A549 treated with Hydrocortisone at 1 μM for 4 hours (cell line): ENCODE measurements at places on chromosomes 11 and 22. TPM values are rescaled to one million over a fixed set of nuclear protein-coding genes. Genes with fewer than 3 reads are reported as not detected.

Gene C1QTNF4
- 0.09 to 0.21 TPM in 2 of 5 replicates, not detected in the others for total RNA-seq

Gene NXPE1
- total RNA-seq: not detected in 5 replicates

Gene IFT27
- 14.8 to 25.4 TPM (median 22.3 TPM) in 5 replicates for total RNA-seq

Gene ARHGAP8
- 1.1 to 3.0 TPM (median 2.1 TPM) in 5 replicates for total RNA-seq

Gene HTR3B
- total RNA-seq: not detected in 5 replicates

Gene MS4A7
- total RNA-seq: not detected in 5 replicates

Gene FAR1
- total RNA-seq: 44.2 to 70.9 TPM (median 58.6 TPM) in 5 replicates

Gene OR2AG1
- total RNA-seq: not detected in 5 replicates

Gene MFNG
- 0.70 to 2.6 TPM (median 1.6 TPM) in 5 replicates for total RNA-seq

Gene ZNF215
- total RNA-seq: 0.78 to 1.0 TPM (median 0.85 TPM) in 5 replicates

Gene ARHGEF12
- 11.1 to 19.5 TPM (median 14.2 TPM) in 5 replicates for total RNA-seq

Gene TCN2
- total RNA-seq: 4.2 to 7.4 TPM (median 5.8 TPM) in 5 replicates

Gene MMP8
- not detected in 5 replicates for total RNA-seq

Gene SEC14L6
- not detected in 5 replicates for total RNA-seq

Gene GRM5
- 0.01 TPM in 1 of 5 replicates, not detected in the others for total RNA-seq

Gene ENTHD1
- not detected in 5 replicates for total RNA-seq

Gene C1QTNF5
- total RNA-seq: not detected in 5 replicates

Gene AGBL2
- 0.64 to 1.4 TPM (median 1.1 TPM) in 5 replicates for total RNA-seq

Gene TPBGL
- 0.09 to 0.28 TPM (median 0.14 TPM) in 5 replicates for total RNA-seq

Gene TRPM5
- total RNA-seq: not detected in 5 replicates

Gene ZNF280A
- total RNA-seq: 3.0 to 3.7 TPM (median 3.4 TPM) in 5 replicates
